ENCODE measurements at places on chromosomes 16 and 17.

DNA sequence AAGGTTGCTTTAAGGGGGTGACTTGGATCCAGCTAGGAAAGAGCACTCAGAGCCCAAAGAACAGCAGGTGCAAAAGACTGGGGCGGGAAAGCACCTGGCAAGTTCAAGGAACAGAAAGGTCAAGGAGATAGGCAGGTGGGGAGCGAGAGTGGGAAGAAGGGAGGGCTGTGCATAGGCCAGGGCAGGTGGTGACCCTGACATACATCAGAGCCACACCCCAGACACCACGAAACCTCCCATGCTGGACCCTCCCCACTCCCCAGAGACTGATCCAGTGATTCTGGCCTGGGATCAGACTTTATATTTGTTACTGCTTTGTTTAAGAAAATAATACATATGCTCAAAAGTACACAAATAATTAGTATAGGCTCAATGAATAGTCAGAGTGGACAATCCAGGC lies 48.5 kb upstream of the RBFOX3 start:
- DNase-seq = no peak

DNA sequence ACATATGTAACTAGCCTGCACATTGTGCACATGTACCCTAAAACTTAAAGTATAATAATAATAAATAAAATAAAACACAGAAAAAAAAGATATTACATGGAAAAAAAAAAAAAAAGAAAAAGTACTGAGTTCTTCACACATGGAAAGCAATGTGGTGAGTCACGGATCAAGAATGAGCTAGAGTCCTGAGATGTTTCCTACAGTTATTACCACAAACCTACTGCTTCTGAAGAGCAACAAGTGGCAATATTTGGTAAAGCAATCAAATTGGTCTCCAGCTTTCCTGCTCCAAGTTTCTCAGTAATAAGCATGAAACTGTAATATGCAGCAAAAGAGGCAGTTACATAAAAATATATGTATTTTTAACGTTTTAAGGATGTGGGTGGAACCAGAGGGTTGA lies 223.3 kb upstream of the SALL1 start:
- no peak for DNase-seq

GRCh38 chr16:80792031-80792430 lies 12.4 kb downstream of the CDYL2 start:
- no peak for DNase-seq

DNA sequence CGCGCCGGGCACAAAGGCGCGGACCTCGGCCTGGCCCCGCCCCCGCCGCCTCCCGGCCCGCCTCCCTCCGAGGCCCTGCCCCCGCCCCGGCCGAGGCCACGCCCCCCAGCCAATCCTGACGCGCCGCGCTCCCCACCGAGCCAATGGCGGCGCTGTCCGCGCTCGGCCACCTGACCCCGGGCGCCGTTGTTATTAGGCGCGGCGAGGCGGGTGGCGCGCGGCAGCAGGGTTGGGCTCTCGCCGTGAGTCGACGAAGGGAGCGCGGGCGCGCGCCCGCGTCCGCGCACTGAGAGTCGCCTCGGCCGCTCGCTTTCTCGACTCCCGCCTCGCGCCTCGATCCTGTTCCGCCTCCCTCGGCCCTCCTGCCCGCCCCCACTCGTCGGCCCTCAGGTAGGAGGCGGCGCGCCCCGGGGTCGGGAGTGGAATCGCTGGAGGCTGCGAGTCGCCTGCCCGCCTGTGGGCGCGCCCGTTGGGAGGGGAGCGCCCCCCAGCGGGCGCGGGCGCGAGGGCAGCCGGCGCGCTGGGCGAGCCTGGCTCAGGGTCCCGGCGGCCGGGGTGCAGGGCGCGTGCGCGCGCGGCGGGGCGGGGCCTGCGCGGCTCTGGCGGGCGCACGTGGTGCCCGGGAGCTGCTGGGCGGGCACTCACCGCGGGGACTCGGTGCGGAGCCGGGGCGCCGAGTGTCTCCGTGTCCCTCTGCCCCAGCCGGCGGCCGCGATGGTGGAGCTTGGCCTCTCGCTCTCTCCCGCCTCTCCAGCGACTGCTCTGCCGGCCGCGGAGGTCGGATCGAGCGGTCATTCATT lies 405 bp upstream of the CBLN1 start:
- DNase-seq = no peak

DNA sequence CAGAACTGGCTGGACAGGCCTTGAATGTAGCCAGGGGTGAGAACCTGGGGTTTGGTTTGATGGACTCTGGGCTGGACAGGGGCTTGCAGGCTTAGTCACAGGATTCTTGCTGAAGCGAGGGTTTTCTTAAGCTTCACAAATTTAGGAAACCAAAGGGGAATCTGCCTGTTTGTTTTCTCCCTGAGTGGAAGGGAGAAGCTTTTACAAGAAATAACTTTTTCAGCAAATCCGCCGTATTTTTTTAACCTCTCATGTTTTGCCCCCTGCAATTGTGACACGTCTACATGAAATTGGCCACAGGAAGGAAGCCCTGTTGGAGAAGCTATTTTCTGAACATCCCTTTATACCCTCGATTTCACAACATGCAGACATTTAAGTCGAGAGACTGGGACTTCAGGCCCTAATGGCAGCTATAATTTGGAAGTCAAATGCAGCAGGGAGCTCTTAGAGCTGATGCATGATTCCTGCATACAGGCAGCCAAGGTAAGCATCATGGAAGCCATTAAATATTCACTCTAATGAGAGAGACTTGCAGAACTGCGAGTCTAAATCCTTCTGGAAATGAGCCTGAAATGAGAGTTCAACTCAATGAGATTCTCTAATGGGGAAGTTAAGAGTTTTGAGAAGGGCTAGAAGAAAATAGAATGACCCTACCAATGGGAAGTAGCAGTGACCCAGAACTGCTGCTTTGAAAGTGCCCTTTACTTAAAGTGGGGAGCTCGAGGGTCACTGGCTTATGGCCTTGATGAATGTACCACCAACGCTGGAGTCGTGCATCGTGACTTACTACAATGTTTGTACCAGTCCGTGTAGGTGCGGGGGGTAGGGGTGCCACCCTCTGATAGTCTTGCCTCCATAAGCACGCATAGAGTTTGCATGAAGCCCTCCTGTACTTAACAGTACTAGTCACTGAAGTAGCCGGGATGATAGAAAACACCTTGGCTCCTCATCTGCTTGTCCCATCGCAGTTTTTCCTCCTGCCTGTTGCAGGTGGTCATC lies 45.1 kb upstream of the IRF8 start:
- DNase-seq = no peak

GRCh38 chr17:8680466-8681169 lies 50.1 kb upstream of the MYH10 start:
- DNase-seq = no peak
